Activated B cell treated with CpG ODN at 0.5 μM for 24 hours (primary cell): ENCODE measurements at places on chromosomes 12 and 14.

- DNase-seq = no peak
- H3K27ac ChIP-seq = no peak overlapping the region
- no peak overlapping the region for H3K4me3 ChIP-seq
- peaks cover 30% of the 10 kb centered on the region for H3K36me3 ChIP-seq
- H3K4me1 ChIP-seq = no peaks in the 10 kb centered on the region
These were observed 52.1 kb upstream of the CORO1C start for GRCh38 chr12:108783446-108783845.

GRCh38 chr12:53492188-53492587 is 7.1 kb downstream of the MAP3K12 start:
- peak overlapping the region; percentile 84 for H3K27ac ChIP-seq
- peaks cover 21% of the 10 kb centered on the region for H3K4me1 ChIP-seq
- DNase-seq = no peak
- peak overlapping the region; percentile 87 for H3K4me3 ChIP-seq

GRCh38 chr12:112049351-112049750 is 36.1 kb downstream of the ERP29 start:
- DNase-seq = no peak
- H3K27me3 ChIP-seq = no peaks in the 10 kb centered on the region
- H3K4me3 ChIP-seq = no peak overlapping the region

- no peaks in the 10 kb centered on the region for H3K4me1 ChIP-seq
- no peak overlapping the region for H3K27ac ChIP-seq
- no peaks in the 10 kb centered on the region for H3K27me3 ChIP-seq
These were observed 22.1 kb upstream of the CLEC14A start for GRCh38 chr14:38278035-38278434.
